Stimulated activated CD8-positive, alpha-beta memory T cell treated with anti-CD3 and anti-CD28 coated beads, Interleukin-12 subunit alpha, Interleukin-12 subunit beta, amount 100 ng/mL, for 4 hours (primary cell): ENCODE measurements at places on chromosomes 2 and 18.

GRCh38 chr2:97766567-97766966 is 53.2 kb downstream of the ZAP70 start:
- DNase-seq = no peak

GRCh38 chr2:69947325-69947931 is 14.0 kb downstream of the ASPRV1 start:
- DNase-seq = no peak

GRCh38 chr2:46404181-46404759 is 75.1 kb upstream of the TMEM247 start:
- DNase-seq = no peak

GRCh38 chr2:69214898-69215297 is 172.1 kb downstream of the GFPT1 start:
- no peak for DNase-seq

DNA sequence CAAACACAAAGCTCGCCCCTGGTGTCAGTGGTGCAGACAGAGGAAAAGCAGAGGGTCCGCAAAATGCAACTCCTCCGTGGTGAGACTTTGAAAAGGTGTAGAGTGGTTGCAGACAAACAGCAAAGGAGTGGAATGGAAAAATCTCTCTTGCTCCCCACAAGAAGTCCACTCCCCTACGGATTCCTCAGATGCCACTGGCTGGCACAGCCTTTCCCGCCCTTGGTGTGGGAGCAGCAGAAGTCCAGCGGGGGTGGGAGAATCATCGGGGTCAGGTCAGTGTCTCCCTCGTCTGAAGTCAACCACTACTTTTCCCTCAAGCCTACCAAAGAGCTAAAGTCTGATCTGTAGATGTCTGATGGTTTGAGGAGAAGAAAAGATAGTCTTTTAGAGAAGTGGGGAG is 22.3 kb upstream of the B3GNT7 start:
- DNase-seq = no peak

- no peak for DNase-seq
These were observed 57.8 kb downstream of the CYB5A start for GRCh38 chr18:74233933-74234325.

DNA sequence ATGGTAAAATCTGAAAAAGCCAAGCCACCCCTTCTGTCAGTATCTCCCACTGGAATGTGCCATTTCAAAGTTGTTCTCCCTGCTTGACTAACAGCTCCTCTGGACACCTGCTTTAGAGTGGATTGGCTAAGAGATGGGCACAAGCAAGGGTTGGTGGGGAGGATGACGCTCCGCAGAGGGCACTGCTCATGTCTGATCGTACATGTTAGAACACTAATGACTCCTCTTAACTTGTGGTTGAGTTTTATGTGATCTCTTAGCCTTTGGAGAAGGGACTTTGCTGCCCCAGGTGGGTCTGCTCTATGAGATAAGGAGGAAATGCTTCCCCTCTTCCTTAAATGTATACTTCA is 8.2 kb upstream of the KIAA2012 start:
- no peak for DNase-seq

- DNase-seq = no peak
These were observed 55.4 kb downstream of the KIF1A start for GRCh38 chr2:240764605-240765004.

DNA sequence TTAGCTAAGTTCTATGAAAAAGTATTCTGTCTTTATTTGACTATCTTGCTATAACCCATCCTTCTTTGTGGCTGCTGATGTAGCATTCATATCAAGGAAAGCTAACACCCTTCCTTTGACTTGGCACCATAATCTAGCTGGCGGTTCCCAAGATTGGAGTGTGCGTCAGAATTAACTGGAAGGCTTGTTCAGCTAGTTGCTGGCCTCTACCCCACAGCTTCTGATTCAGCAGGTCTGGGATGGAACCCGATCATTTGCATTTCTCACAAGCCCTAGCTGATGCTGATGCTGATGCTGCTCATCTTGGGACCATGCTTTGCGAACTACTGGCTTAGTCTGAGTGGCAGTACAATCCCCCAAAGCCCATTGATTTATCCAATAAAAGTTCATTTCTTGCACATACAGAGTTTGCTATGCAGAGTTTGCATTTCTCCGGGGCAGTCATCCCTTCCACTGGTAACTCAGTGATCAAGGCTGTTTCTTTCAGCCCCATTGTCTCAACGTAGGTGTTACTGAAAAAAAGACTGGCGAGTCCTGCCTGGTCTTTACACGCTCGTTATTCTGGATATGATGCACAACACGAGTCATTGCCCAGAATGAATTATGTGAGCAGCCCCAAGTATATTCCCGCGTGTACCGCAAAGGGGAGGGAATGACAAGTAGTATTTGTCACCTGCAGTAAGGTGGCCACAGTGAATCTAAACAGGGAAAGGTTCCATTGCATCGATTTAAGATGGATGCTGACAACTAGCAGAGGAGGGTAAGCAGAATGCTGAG is 96.5 kb downstream of the ZNF532 start:
- no peak for DNase-seq

GRCh38 chr2:127541809-127542208 is 6.3 kb downstream of the MYO7B start:
- no peak for DNase-seq

DNA sequence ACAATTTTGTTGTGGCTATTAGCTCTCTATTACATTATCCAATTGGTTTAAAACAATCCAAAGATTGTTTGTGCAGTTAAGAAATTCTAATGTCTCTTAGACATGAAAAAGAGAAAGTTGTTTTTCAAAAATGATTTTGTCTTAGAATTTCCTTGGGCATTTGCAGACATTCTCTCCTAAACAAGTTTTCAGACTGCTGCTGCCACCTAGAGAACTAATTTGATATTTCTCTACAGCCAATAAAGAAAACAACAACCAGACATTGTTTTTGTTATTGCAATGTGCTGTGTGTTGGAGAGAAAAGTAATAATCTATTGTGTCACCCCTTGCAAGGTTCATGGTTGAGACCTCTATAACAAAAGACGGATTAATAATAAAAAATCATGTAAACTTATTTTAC is 119.0 kb upstream of the SYT4 start:
- DNase-seq = no peak

- DNase-seq = no peak
These were observed 62.6 kb downstream of the MDH1 start for GRCh38 chr2:63651356-63651755.

- no peak for DNase-seq
These were observed 90.3 kb upstream of the PHLPP1 start for GRCh38 chr18:62625019-62625418.

DNA sequence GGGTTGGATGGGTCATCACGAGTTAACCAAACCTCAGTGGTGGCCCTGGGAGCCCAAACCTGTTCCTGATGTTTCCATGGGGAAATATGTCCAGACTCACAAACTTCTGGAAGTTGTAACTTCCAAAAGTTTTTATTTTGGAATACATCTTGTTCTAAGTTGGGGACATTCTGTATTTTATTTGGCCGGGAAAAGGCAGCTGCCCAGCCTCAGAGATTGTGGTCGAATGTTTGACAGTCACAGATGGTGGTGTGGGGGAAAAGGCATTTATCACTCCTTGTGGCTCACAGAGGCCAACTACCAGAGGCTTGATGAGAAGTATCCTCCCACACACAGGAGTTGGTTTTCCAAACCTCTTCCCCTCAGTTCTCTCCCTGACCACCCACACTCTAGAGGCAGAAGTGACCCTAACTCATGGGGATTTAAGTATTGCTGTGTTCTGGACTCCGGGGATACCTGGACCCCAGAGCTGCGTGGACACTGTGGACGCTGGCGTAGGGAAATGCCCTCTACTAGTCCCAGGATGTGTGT is 124.7 kb upstream of the PPP1CB start:
- DNase-seq = no peak

DNA sequence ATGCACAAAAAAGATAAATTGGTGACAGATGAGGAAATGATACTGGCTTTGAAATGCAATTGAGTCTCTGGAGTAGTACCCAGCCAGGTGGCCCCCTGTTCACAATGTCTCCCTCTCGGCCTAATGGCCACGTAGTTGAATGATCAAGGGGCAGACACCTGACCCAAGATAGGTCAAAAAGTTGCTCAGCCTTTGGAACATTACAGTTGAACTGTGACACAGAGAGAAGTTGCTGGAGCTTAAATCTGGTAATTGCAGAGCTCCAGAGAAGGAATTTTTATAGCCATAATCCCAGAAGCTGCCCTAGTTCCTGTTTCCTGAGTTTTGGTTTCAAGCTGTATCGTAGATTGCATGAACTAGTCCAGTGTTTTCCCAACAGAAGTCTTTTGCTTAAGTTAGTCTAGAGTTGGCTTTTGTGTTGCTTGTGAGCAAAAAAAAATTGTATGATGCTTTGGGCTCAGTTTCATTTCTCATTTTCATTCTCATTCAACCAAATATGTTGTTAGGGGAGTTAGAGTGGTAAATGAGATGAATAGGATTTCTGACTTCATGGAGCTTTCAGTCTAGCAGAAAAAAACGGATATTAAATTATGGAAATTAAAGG is 117.9 kb downstream of the CSRNP3 start:
- no peak for DNase-seq

DNA sequence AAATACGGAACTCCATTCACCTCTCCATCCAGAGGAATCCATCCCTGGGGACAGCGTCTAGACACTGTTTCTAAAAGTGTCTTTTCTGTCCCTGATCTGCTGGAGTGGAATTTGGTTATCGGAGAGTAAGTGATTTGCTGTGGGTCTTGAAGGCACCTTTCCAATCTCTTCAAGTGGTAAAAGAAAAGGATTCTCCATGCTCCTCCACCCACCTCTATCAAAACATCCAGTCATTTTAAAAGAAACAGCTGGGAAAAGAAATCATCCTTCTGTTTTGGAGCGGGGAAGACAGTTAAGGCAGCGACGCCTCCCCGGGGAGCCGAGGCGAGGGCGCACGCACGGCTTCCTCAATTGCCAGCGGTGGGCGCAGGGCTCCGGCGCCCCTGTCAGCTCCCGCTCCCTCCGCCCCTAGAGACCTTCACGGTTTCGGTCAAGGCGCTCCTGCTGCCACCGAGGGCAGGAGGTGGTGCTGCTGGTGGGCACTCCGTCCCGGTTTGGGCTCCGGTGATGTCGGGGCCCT is 547 bp downstream of the SLC35F5 start:
- DNase-seq = no peak

DNA sequence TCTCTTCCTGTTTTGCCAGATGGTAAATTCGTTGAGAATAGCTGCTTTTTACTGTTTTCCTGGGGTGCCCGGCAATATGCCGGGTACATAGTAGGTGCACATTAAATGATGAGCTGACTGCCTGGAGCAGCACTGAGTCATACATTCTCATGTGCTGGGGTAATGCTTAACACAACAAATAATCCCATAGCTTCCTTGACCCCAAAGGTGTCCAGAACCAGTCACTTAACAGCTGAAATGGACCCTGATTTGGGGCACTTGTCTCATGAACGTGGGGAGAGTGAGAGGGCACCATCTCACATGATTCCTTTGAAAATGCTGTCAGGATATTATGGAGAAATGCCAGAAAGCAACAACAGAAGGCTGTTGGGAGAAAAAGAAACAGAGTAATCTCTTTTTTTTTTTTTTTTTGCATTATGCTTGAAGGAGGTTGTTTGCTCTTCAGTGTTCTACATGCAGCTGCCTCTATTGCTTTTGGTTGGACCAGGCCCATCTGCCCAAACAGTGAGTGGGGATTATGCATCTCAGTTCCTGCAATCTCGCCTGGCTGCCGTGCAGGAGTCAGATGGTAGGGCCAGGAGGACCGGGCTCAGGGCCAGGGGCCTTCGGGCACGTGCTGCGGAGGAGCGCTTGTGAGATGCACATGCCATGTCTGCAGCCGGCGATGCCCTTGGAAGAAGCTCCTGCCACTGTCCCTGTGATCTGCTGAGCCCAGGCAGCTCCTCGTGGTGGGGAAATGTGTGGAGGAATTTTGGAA is 162.1 kb downstream of the SH3RF3 start:
- no peak for DNase-seq

DNA sequence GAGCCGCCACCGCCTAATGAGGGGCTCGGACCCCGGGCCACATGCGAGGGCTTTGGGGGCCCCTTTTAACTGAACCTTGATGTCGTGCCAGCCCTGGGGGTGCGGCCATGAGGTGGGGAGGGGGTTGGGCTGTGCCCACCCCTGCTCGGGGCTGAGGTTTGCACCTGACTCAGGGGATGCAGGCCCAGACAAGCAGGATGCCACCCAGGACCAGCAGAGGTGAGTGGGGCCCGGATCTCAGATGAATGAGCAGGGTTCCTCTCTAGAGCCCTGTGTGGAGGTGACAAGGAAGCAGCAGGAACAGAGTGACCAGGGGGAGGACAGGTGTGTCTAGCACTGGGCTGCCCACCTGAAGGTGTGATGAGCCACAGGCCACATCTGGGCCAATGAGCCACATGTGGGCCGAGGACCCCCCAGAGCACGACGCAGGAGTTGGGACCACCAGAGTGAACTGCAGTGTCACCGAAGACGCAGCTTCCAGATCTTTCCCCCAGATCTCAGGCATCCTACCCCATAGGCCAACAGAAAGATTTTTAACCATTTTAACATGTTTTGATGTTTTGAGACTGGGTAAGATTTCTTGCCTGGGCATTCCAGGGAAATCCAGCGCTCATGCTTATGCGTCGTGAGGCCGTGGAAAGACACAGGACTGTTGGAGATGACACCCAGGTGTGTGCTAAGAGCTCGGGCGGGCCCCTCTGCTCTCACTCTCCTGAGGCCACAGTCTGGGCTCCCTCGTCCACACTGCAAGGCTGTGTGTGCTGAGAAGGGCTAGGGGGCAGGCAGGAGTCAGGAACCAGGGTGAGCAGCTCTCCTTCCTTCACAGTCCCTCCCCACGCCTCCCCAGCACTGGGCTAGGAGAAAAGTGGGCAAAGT is 73.6 kb downstream of the DDX1 start:
- DNase-seq = no peak

DNA sequence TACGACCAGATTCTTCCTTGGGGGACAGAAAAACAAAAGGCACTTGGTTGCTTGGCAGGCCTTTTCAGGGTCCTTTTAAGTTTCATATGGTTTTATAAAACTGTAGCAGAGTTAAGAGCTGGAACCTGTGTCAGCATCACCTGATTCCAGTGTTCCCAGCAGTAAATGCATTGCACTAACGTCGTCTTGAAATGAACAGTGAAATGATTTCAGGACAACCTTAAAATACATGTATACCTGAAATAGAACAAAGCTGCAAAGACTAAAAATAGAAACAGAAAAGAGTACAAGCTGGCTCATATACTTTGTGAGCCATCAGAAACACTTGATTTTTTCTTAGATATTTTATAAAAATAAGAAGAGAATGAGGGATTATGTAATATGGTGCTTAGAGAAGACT is 51.9 kb downstream of the ACSL3 start:
- DNase-seq = no peak

GRCh38 chr2:12918835-12919445 is 202.2 kb downstream of the TRIB2 start:
- no peak for DNase-seq

DNA sequence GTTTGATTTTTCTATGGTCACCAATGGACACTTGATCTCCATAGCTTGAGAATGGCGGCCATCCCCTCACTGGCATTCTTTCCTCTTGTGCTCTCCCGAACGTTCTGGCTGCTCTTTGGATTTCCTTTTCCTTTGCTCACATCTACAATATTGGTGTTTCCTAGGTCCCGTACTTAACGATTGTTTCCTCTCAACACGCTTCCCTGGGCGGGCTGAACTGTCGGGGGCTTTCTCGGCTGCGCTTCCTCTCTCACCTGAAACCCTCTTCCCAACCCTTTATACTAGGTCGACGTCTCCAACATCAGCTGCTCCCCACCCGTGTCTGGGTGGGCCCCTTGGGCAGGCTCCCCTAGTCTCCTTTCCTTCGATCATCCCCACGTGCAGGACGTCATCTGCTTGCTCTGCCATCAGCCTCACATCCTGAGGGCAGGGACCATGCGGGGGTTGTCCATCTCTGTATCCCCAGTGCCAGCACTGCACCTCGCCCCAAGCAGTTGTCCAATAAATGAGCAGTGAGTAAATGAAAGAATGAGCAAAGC is 634 bp upstream of the DIS3L2 start:
- no peak for DNase-seq

GRCh38 chr2:224930990-224931389 is 111.3 kb downstream of the DOCK10 start:
- no peak for DNase-seq
